Stimulated activated CD8-positive, alpha-beta memory T cell treated with anti-CD3 and anti-CD28 coated beads, Interleukin-4, amount 100 ng/mL, for 4 hours (primary cell): ENCODE measurements at places on chromosomes 5 and 9.

GRCh38 chr5:92884469-92884868 lies 696.5 kb downstream of the NR2F1-AS1 start:
- no peak for DNase-seq

- DNase-seq: no peak
These were observed 93.5 kb upstream of the RGMB start for GRCh38 chr5:98679963-98680362.

DNA sequence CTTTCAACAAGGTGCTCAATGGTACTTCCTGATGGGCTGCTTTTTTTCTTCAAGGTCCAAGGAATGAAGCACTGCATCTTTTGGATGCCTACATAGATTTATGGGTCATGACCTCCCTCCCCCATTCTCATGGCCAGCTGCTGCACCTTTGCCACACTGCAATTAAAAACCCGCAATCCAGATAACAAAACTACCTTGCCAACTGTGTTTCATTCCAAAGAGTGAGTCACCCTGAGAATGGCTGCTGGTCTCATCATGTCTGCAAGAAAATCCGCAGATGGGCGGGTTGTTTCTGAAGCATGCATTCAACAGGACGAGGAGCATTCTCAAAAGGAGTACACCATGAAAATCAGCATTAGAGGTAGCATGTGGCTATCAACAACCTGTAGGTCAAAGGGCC lies 139.8 kb downstream of the ELAVL2 start:
- no peak for DNase-seq

- no peak for DNase-seq
These were observed 7.8 kb upstream of the SOX30 start for GRCh38 chr5:157659868-157660660.

- no peak for DNase-seq
These were observed 10.6 kb downstream of the GRIN3A start for GRCh38 chr9:101727612-101728524.
